ENCODE measurements at places on chromosomes 13 and 19.

- no peak for DNase-seq
These were observed 165.0 kb downstream of the LACC1 start for GRCh38 chr13:44044547-44045179.

- DNase-seq: no peak
These were observed 622.6 kb upstream of the PCDH20 start for GRCh38 chr13:62038214-62038613.

GRCh38 chr19:55353803-55354697, 469 bp downstream of the COX6B2 start:
- DNase-seq: peak; percentile 63

GRCh38 chr19:21328406-21328805, 804 bp downstream of the ZNF708 start:
- DNase-seq: peak; percentile 6

DNA sequence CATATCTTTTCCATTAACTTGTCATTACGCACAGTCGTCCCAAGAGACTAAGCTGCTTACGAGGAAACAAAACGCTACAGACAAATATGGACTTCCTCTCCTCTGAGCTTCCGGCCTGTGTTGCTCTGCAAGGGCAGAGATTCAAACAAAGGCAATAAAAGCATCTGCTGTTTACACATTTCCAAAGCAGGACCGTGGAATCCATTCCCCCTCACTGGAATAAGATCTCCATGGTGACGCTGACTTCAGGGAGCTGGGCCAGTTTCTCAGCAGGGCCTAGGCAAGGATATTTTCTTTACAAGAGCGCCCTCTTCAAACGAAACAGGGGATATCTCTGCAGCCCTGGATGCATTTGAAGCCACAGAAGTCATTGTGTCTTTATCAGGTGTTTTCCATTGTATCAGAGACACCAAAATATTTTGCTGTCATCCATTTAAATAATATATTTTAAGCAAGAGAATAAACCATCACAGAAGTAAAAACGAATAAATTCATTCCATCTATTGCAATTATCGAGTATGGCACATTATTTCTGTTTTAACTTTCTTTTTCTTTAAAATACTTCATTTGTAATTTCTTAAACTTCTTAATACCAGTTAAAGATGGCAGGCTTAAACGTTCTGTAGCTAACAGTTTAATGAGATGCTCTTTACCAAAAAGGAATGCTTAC, 177.5 kb downstream of the DCLK1 start:
- DNase-seq: peak; percentile 95
